ENCODE measurements at places on chromosomes 13 and 19.

DNA sequence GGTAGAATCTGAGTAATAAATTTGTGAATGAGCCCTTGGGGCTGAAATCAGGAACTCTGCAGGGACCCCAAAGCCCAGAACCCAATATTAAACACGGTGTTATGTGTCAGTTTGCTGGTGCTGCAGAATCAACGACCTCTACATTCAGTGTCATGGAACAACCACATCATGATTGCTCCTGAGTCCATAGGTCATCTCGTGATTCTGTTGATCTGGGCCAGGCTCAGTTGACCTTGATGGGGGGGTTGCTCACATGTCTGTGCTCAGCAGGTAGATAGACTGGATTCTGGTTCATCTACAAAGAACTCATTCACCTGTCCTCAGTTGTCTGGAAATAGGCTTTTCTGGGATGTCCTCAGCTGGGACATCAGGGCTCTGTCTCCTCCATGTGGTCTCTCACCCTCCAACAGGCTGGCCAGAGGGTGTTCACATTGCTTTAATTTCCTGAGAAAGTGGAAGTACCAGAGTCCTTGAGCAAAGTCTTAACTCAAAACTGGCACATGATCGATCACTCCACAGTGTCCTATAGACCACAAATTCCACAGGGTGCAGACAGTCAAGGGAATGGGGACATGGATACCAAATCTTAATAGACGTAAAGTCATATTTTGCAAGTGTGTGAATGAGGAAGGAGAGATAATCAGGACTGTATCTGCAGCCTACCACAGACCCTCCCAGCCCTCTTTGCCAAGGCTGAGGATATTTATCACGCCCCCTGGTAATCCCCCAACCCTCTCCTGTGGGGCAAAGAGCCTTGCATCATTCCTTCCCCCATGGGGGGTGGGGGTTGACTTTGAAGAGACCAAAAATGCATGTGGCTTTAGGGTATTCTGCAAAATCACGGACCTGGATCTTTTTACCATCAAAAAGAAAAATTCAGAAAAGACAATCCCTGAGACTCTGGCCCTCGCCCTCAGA is 39.3 kb upstream of the IGFL1 start:
- no peak for DNase-seq

DNA sequence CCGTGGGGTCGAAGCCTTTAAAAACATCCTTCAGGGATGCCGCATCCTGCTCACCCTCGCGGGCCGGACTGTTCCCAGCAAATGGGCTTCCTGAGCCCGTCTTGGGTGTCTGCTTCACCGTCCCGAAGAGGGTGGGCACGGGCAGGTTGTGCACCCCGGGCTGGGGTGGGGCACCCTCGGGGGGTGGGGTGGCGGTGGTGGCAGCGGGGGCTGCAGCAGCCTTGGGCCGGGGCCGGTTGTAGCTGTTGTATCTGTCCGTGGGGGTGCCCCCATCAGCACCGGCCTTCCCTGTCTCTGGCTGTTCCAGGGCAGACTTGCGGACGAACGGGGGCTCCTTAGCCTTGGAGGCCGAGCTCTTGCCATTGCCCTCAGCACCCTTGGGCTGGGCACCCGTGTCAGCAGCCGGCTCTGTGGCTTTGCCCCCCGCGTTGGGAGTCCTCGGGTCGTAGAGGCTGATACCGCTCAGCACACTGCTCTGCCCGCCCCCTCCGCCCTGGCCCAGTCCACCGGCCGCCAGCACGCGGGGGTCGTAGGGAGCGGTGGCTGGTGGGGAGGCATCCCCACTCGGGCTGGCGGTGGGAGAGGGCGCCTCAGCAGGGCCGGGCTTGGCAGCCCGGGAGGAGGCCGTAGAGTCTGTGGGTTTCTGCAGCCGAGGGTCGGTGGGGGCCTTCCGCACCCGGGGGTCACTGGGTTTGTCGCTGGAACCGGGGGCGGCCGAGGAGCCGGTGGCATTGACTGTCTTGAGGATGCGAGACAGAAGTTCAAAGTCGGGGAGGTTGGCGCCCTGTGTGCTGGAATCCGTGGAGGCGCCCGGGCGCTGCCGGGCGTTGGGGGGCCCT is 18.2 kb upstream of the TMEM160 start:
- no peak for DNase-seq

DNA sequence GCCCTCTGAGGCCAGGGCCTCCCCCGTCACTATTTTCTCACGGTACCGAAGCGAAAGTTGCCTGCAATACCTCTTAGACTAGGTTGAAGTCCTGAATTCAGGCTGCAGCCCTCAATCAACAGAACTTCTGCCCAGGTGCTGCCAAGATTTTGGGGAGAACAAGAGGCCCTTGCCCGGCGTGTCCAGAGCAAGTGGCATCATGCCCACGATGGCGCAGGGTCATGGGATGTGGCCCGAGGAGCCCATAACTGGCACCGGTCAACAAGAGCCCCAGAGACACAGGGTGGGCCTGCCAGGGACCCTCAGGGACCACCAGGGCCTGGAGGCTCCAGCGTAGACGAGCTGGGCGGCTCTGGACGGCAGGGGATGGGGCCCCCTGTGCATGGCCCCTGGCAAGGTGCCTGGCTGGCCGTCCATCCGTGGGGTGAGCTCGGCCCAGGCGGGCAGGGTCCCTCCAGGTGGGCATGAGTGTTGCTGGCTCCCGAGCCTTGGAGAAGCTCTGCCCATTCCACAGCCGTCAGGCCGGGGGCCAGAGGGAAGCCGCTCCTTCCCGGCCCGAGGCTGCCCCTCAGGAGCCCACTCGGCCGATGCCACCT is 45.1 kb downstream of the GAS6 start:
- DNase-seq, result no peak

GRCh38 chr19:44574186-44574950 is 39.0 kb upstream of the IGSF23 start:
- no peak for DNase-seq

- DNase-seq, result no peak
Measured at GRCh38 chr13:92590503-92590908, 636.1 kb upstream of the GPC6 start.

DNA sequence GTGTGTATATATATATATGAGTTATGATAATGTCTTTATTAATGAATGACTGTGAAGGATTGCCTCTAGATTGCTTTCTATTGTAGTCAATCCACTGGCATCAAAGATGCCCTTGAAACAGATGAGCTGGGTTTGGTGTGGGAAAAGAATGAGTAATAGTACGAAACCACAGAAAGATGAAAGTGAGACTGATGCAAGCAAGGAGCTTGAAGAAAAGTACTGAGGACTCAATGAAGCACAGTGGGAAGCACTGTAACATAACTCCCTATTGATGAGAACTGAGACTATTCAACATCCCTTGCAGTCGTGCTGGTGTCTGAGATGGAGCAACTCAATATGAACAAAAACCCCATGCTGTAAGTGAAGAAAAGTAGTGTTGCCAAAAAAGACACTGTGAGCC is 1794.2 kb downstream of the SLITRK5 start:
- no peak for DNase-seq
